Stimulated activated CD4-positive, alpha-beta T cell treated with anti-CD3 and anti-CD28 coated beads, Interleukin-15, amount 100 ng/mL, for 24 hours (primary cell): ENCODE measurements at places on chromosomes 6 and 20.

GRCh38 chr6:89353702-89354392, 1.3 kb upstream of the UBE2J1 start:
- no peak for DNase-seq

GRCh38 chr6:154619146-154619545, 108.7 kb upstream of the CNKSR3 start:
- DNase-seq: no peak

- no peak for DNase-seq
Measured at GRCh38 chr6:44029444-44030185, 97.6 kb downstream of the MRPL14 start.

GRCh38 chr6:50271266-50271665, 221.5 kb upstream of the DEFB112 start:
- no peak for DNase-seq

GRCh38 chr6:144559865-144560593, 274.9 kb downstream of the UTRN start:
- DNase-seq: peak; percentile 50

DNA sequence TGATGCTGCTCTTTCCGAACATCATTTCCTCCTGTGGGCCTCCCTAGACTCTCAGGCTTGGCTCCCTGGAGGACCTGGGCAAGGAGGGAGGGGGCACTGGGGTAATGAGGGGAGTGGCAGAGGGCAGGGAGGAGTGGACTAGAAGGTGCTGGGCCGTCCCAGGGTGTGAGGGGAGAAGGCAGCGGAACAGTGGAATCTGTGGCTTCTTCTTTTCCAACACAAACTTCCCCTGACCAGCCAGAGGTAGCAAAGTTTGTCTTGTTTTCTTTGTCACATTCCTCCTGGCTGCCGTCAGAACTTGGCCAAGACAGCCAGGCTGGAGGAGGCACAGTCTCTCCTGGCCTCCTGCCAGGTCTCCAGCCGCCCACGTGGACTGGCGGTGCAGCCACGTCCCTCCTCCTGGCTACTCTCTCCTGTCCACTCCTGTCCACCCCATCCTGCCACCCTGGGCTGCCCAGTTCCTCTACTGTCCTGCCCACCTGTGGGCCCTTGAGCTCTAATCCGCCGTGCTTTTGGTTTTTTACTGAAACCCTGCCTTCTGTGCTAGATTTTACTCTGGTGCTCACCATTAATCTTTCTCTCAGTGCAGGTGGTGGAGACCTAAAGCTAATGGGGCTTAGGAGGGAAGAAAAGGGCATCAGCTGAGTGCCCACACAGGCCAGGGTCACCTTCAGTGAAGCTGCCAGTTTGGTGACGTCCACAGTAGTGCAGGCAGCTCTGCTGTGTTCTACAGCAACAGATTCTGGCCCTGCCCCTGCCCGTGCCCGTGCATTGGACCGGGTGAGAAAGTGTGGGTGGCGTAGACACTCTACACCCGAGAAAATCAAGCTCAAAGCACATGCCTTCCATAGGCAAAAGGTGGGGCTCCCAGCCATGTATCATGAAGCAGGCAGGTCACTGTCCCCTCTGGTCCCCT, 2.8 kb upstream of the CDSN start:
- DNase-seq: no peak

DNA sequence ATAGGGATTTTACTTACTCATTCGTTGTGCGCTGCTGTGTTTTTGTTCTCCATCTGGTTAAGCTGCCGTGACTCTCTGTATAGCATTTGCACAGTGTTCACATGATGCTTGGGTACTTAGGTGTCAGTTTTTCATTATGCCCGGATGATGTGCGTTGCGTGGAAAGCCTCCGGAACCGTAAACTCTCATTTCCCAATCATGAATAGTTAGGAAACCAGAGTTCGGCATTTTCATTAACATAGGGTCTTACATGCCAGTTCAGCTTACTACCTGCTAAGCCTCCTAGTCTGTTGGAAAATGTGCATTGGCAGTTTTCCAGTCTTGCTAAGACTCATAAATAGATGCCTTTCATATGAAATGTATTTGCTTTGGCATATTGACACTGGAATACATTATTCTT, 483.4 kb upstream of the FLRT3 start:
- no peak for DNase-seq

GRCh38 chr6:46657642-46658041, 4.9 kb downstream of the SLC25A27 start:
- DNase-seq: no peak

DNA sequence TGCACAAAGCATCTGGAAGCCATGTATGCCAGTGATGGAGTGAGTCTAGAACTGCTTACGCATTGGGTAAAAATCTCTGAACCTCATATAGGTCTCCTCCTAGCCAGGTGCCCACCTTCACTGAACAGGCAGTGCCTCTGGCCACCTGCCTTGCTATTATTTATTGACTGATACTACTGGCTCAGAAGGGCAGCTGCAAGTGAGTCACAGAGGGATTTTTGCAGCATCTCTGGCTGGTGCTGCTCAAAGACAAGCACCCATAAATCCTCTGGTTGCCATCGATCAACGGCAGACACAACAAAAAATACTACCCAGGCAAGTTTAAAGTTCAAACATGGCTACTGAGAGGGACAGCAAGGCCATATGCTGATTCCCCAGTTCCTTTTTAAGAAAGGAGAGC, 279.4 kb downstream of the UBE3D start:
- DNase-seq: no peak

- no peak for DNase-seq
Measured at GRCh38 chr20:17029698-17030097, 197.1 kb upstream of the PCSK2 start.

- DNase-seq: no peak
Measured at GRCh38 chr6:40778196-40778595, 191.0 kb upstream of the LRFN2 start.

DNA sequence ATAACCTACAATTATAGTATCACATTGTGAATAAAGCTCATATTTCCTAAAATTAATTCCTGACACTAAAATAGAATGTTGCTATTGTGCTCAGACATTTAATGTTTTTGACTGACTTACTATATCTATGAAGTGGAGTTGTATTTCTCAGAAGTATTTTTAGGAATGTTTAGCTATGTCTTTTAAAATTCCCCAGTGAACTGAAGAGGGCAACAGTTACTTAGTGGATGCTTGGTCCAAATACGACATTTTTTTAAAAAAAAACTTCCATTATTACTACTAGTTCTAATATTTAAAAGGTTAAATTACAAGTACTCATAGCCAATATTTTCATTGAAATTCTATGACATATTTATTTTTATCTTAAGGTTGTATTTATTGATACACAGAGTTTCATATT, 460.2 kb downstream of the COL12A1 start:
- no peak for DNase-seq

GRCh38 chr20:49989234-49990065, 6.7 kb downstream of the SNAI1 start:
- DNase-seq: no peak

- no peak for DNase-seq
Measured at GRCh38 chr6:69027861-69028260, 392.8 kb downstream of the ADGRB3 start.

- DNase-seq: no peak
Measured at GRCh38 chr6:23388086-23388783, 737.8 kb upstream of the NRSN1 start.

DNA sequence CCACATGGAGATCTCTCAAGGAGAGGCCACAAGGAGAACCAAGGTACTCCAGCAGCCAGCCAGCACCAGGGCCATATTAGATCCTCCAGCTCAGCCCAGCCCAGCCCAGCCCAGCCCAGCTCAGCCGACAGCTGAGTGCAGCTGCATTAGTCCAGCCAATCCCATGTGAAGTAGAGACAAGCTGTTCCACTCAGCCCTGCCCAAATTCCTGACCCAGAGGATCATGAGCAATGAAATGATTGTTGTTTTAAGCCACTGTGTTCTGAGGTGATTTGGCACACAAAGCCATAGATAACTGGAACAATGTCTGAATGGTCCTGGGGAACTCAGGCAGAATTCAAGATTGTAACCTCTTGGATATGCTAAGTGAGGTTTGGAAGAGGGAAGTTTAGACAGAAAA, 59.5 kb upstream of the BMP2 start:
- no peak for DNase-seq

DNA sequence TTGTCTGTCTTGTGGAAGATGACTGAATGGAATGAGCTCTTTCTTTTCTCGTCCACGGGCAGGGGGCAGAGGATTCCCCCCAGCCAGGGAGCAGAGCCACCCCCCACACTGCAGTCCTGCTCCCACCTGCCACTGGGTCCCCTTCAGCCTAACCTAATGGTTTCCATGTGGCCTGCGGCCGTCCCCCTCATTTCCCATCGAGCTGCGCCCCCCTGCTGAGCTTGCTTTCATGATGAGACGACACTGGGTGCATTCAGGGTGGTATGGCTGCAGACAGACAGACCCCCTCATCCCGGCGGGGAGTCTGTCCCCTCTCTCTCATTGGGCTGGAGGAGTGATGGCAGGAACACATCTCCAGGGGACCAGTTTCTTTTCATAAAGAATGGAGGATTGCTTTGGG, 140.8 kb downstream of the DTNBP1 start:
- no peak for DNase-seq
